ENCODE measurements at places on chromosomes 7 and 10.

GRCh38 chr7:151716323-151716722, 160.6 kb downstream of the PRKAG2 start:
- no peak for DNase-seq

GRCh38 chr7:26700386-26700785, 164.0 kb downstream of the SKAP2 start:
- DNase-seq, result no peak

DNA sequence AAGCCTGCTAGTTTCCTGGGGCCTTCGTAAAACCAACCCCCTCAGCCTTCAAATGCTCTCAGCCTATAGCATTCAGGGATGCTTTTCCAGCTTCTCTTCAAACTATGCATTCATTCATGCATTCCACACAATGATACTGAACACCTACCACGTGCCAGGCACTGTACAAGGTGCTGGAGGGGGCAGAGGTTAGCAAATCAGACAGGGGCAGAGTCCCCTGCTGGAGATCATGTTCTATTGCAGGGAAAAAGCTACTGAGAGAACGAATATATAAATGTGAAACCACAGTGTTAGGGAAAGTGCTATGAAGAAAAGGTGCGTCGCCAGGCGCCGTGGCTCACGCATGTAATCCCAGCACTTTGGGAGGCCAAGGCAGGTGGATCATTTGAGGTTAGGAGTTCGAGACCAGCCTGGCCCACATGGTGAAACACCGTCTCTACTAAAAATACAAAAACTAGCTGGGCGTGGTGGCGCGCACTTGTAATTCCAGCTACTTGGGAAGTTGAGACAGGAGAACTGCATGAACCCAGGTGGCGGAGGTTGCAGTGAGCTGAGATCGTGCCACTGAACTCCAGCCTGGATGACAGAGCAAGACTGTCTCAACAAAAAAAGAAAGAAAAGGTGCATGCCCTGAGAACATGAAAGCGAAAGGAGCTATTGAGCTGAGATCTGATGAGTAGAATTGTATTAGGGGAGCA, 64.6 kb upstream of the CALN1 start:
- no peak for DNase-seq

DNA sequence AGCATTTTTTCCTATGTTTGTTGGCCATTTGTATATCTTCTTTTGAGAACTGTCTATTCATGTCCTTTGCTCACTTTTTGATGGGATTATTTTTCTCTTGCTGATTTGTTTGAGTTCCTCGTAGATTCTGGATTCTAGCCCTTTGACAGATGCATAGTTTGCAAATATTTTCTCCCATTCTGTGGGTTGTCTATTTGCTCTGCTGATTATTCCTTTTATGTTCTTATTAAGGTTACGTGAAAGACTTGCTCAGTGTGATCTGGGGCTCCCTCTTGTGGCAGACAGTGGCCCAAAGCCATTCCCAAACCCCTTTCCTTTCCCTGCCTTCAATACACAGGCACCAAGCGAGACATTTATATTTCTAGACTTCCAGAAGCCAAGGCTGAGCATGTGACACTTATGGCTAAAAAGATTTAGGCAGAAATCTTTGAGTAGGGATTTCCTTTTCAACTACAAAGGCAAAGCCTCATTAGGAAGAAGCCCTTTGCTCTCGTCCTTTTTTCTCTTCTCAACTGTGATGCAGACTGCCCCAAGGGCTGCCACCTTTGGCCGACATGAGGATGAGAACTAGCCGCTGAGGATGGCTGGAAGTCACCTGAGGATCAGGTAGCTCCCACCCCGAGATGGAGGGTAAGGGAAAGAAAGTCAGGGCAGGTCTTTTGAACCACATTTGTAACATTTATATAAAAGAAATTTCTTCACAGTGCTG, 23.6 kb downstream of the ST8SIA6 start:
- DNase-seq, result peak; percentile 41

DNA sequence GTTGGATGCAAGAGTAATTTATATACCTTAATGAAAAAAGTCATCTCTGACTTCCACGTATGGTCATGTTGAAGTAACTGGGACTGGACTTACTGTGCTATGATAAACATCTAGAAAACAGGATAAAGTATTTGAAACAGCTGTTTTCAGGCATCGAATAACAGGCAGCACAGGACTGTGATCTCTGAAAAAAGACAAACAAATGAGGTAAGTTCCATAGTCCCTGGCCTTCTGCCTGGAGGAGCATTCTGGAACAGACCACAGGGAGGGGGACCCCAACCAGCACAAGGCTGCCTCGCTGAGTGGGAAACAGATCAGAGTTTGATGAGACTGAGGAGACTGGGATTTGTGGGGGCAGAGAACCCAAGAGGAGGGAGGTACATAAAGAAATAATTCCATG, 89.1 kb upstream of the HABP2 start:
- DNase-seq, result no peak

DNA sequence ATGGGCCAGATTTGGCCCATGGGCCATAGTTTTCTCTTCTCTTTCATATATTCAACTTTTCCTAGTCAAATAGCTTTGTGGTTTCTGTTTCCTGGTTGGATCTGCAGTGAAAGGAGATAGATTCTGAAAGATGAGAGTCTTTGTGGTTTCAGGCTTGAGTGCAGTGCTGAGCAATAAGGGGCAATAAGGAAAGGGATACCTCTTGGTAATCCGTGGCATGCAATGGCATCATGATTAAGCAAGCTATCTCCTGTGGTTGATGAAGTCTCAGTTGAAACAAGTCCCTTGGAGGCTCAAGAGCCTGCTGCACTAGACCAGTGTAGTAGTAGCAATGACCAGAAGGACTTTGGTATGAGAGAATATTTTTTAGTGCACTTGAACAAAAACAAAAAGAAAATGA, 187.7 kb upstream of the CNTNAP2 start:
- no peak for DNase-seq

DNA sequence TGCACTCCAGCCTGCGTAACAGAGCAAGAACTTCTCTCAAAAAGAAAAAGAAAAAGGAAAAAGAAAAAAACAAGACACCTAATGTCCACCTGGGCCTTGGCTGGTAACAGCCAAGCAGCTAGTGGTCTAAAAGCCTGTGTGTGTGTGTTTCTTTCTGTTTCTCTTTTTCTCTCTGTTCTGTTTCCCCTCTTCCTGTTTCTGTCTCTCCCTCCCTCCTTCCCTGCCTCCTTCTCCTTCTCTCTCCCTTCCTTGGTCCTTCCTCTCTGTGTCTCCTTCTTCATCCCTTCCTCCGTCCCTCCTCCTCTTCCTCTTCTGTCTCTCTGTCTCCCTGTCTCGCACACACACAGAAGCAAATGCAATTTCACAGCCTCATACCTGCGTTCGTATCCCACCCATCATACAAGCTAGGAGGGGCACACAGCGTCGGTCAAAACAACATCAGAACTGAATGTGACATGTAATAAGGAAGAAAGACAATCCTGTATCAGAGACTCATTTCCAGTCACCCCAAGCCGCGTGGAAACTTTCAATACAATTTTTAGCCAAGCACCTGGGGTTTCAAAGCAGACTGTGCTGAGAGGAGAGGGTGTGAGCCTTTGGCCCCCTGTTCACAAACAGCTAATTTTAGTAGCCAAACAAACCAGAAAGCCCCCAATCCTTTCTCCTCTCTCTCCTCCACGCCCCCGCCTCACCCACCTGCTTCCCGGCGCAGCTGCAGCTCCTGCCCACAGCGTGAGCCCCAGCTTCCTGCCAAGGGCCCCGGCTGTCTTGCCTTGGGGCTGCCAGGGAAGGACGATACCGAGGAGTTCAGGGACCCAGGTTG, 50.2 kb upstream of the GNA12 start:
- peak; percentile 81 for DNase-seq

- no peak for DNase-seq
These were observed 8.4 kb upstream of the LRRC61 start for GRCh38 chr7:150314639-150315239.

- DNase-seq, result no peak
These were observed 100.1 kb upstream of the TMEM72 start for GRCh38 chr10:44811072-44811471.

GRCh38 chr10:100803908-100804307, 58.5 kb downstream of the PAX2 start:
- no peak for DNase-seq

GRCh38 chr10:132689721-132690360, 96.1 kb downstream of the NKX6-2 start:
- no peak for DNase-seq

DNA sequence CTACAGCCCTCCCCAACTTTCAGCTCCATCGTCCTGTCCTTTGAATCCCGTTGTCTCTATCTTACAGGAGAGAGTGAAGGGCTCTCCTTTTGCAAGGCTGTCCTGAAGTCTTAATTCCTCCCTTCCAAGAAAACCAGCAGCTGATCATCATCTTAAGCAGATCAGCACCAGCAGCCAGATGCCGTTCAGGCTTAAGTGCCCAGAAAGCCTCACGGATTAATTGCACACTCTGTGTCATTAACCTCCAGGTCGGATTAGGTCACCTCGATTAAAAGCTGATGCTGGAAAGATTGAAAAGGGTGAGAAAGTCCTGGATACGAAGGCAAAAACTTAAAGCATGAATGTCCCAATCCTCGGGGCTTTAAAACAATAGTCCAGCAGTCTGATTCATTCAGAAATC, 24.8 kb upstream of the ADARB2 start:
- no peak for DNase-seq

GRCh38 chr7:130096243-130096827, 26.0 kb downstream of the KLHDC10 start:
- no peak for DNase-seq

GRCh38 chr10:72308320-72308987, 34.7 kb downstream of the DDIT4 start:
- peak; percentile 54 for DNase-seq

DNA sequence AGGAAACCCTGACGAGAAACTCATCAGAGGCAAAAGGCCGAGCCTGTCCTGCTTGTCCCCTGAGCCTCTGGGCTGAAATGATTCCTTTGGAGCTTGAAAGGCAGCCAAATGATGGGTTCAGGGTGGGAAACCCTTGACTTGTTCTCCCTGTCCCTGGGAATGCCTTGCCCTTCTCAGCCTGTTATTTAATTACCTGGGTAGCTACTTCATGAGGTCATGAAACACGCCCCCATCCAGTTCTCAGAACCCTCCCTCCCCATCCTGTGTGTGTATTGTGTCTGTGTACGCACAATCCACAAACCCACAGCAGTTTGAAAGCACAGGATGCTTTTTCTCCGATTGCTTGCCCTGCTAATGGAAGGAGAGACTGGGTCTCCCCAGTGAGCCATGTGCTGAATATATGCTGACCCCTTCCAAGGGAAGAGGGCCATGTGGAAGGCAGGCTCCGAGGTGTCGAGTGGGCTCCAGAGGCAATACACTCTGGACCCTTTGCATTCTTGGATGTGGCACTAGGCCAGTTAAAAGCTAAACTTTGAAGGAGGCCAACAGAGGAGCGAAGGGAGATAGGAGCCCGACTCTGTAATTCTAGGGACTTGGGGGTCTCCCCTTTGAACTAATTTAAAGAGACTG, 10.6 kb downstream of the DUSP5 start:
- DNase-seq, result no peak

GRCh38 chr7:111763221-111763801, 201.0 kb upstream of the IMMP2L start:
- DNase-seq, result no peak

DNA sequence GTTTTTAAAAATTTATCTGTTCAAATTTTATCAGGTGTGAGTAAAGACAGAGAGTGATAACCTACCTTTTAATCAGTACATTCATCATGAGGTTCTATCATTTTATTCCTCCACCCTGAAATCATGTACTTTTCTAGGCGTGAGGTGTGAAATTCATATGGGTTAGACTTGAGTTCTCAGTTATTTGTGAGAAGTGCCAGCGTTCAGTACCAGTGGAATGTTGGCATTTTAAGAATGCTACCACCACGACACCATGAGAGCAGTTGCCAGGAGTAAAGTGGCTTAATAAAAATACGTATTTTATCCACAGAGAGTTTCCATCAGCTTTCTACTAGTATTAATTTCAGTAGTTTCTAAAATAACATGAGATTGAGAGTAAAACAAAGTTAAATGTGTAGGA, 104.1 kb upstream of the FERD3L start:
- DNase-seq, result no peak

GRCh38 chr10:99374526-99374925, 45.4 kb downstream of the CNNM1 start:
- no peak for DNase-seq

DNA sequence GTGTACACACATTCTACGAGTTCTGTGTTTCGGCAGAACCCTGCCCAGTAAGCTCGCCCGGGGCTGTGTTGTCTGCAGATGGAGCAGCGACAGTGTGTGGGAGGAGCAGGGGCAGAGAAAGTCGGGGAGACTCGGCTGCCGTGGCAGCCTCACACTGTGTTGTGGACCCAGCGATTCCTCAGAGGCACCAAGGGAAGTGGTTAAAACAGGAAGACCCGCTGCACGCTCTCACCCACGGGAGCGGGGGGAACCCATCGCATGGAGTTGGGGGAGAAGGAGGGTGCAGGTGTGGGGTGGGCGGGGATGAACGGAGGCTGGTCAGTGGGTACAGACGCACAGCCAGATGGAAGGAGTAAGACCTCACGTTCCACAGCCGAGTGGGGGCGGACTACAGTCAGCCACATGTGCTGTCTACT, 250.2 kb downstream of the ELFN1 start:
- peak; percentile 41 for DNase-seq

DNA sequence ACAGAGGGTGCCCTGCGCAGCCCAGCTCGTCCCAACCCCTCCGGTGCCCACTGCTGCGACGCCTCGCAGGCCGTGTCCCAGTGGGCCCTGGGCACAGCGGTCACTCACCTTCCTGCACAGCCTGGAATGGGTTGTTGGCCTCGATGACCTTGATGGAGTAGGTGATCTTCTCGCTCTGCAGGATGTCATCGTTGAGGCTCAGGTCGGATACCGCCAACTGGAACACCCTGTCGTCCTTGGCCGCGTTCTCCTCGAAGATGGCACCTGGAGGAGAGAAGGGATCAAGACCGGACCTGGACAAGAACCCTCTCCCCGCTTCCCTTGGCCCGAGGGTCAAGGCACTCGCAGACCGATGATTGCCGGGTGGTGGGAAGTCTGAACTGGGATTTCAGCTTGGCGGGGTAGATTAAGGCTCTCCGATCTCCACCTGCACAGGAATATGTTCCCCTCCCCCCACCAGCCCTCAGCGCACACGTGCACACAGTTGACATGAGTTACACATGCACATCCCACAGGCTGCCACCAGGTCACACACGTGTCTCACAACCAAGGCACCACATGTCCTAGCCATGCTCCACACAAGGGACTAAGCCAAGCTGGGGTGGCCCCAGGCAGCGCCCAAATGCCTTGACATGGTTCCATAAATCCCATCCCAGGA, 2.6 kb downstream of the GRID1 start:
- no peak for DNase-seq

- DNase-seq, result no peak
These were observed 31.7 kb upstream of the SYPL1 start for GRCh38 chr7:106143711-106144337.

- DNase-seq, result no peak
These were observed 7.1 kb upstream of the FAM107B start for GRCh38 chr10:14781763-14782162.

DNA sequence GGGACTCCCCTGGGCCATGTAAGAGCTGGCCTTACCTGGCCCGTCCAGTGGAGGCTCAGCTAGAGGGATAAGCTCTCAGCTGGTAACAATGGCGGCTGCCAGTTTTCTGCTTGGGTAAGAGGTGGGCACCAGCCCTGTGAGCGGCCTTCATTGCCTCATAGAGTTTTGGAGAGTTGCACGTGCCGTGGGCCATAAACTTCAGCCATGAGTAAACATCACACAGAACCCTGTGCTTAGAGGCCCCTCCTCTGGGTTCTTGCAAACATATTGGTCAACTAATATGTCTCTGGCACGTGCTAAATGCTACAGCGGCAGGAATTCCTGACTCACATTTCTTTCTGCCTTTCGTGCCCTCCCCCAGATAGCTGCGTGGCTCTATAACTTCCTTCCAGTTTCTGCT, 103.9 kb upstream of the LEP start:
- no peak for DNase-seq
